ENCODE measurements at places on chromosomes 3 and 15. TPM values are rescaled to one million over a fixed set of nuclear protein-coding genes. Genes with fewer than 3 reads are reported as not detected.

DNA sequence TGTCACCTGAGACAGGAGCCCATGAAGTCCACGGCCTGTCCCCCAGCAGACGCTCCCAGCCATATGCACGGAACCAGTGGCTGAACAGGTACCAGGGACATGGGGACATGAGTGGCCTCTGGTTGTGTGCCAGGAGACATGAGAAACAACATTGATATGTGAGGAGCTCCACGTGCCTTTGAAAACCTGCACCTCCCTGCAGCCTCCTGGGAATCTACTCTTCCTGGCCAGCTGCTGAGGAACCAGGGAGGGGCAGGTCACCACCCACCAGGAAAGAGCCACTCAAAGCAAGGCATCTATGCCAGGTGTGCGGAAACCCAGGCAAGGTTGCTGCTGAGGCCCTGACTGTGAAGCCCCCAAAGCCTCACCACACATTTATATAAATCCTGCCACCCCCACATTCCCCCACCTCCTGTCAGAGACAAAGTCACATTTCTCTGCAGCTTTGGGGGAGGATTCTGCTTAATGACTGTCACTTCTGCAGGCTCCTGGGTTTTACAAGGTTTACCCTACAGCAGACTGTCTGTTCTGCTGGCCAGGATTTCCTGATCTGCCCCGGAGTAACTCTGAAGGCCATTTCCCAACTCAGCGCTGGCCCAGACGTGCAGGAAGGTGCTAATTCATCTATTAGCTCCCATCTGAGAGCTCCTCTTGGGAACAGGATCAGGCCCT is 110.8 kb downstream of the ADCY5 start:
- no peak for DNase-seq

GRCh38 chr3:12948891-12949711 is 107.7 kb upstream of the RPL32 start:
- DNase-seq = peak; percentile 45

ZNF502 gene
- 3.2 TPM for total RNA-seq

DNA sequence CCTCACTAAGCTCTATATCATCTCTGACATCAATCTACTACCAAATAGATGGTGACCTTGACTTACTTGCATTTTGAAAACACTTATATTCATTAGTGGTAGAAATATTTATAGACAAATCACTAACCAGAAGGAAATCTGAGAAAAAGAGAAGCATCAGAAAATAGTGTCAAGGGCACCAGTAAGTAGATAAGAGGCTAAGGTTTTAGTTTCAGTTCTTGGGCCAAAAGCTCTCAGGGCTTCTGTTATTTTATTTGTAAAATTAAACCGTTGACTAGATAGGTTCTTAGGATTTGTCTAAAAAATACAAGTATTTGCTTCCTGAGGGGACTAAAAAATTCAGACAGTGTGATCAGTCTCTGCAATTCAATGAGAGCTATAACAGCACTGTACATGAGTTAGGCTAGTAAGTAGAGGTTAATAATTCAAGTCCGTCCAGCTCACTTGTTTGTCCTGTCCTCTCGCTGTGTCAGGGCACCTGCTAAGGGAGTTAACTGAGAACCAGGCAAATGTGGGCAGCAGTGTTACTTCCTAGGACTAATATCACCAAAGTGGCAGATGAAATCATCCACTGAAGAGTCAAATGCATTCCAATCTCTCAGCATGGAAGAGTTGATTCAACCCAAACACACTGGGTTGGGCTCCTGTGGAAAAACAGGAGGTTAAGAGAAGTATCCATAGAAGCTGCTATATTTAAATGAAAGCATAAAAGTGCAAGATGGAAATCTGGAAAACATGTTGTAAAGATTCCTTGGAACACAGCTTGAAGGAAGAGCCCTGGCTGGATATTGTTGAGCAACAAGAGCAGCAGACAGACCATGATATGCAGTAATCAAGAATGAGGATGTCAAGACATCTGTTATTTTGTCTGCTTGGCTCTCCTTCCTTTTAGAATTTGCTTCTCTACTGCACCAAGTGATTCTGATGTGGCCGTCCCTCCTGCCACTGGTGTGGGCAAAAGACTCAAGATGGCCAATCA is 134.9 kb upstream of the ZBTB20 start:
- no peak for DNase-seq

DNA sequence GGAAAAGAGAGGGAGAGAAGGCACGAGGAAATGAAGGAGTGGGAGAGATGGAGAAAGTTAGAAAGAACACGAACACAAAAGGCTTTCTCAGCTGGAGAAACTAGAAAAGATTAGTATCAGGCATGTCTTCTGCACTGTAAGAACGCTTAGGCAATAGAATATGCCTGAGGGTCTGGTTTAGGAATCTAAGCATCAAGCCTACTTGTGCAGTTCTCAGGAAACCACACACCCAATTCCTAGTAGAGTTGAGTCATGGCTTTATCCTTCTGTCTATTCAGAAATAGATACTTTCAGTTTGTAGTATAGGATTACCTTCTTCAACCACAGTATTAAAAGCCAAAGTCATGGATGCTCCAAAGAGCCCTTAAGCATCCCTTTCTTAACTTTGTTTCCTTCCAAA is 969.4 kb downstream of the NTRK3 start:
- no peak for DNase-seq

MOBP gene
- total RNA-seq = not detected

DNA sequence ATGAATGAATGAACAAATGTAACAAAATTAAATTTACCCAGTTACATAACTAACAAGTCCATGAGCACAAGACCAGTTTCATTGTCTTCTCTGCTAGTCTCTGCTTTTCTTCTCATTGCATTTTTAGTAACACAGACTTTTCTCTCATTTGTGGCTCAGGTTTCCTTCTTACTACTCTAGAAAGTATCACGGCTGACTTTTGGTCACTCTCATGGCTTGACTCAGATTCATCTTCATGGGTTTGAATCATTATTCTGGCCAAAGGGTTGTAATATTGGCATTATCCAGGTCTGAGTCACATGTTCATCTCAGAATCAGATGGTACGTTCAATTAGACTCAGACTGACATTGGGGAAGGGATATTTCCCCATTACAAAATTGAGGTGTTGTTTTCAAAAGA is 121.5 kb upstream of the SATB1 start:
- no peak for DNase-seq

DNA sequence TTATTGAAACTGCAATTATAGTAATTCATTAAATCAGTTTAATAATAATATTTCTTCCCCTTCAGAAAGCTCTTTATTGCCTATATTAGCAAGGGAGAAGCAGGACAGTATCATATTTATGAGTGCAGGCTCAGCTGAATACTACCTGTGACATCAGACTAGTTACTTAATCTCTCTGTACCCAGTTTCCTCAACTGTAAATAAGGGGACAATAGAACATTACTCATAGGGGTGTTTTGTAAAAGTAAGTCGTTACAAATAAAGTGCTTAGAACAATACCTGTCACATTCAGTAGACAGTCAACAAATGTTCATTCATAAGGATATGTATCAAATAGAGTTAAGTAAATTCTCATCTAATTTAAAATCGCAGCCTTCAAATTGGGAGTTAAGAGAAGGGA is 12.1 kb upstream of the VPS39 start:
- DNase-seq = no peak

GRCh38 chr3:138907539-138907938 is 39.4 kb downstream of the FOXL2 start:
- no peak for DNase-seq

- DNase-seq = no peak
These were observed 22.4 kb downstream of the CD86 start for GRCh38 chr3:122077293-122078234.

DNA sequence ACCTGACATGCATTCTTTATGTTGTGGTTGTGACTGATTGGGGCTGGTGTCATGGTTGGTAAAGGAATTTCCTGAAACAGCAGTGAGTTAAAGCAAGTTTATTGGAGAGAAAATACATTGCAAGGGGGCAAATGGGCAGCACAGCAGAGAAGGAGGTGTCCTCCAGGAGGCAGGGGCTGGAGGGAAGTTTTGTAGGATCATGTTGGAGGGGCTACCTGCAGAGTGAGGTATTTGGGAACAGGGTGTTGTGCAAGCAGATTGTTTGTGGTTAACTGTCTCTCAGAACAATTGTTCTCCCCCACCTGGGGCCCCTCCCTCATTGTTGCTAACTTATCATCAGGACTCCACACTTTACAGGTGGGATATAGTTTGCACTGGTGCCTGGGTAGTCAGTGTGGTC is 196.0 kb downstream of the NSUN3 start:
- no peak for DNase-seq

DNA sequence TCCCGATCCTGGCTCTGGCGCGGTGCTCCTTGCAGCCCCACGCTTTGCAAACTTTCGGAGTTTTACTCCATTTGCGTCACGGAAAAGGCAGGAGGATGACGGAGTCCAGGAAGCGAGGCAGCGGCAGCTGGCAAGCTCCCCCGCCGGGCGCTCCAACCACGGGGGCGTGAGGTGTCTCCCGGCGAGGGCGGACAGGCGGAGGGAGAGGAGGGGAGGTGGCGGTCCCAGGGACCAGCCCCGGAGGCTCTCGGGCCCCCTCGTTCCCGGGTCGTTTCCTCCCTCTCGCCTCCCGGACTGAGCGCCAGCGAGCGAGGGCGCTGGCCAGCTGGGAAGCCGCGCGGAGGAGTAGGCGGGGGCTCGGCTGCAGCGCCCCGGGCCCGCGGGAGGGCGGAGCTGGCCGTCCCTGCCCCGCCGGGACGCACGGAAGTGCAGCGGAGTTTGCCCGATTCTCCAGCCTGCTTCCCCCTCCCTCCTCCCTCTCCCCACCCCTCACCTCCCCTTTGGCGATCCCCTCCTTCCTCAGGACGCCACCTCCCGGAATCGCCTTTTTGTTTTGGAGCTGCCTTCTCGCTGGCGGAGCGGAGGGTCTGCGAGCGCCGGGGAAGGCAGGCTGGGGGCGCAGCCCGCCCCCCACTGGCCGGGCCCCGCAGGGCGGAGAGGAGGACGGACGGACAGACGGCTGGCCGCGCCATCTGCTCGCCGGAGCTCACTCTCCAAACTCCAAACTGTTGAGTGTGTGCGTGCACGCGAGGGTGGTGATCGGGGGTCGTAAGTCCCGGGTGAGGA is at the start of gene SNX33:
Gene SNX33, plus strand, starts transcription at position 543 of the 786 bp plus-strand sequence. CDS start 1,191 bp downstream, outside the sequence.
- peak; percentile 69 for DNase-seq

CPN2 gene
- total RNA-seq = not detected

TARS3 gene
- total RNA-seq = 16.9 TPM

- no peak for DNase-seq
These were observed 24.8 kb downstream of the KPNA4 start for GRCh38 chr3:160540551-160540950.

- DNase-seq = no peak
These were observed 10.3 kb downstream of the PDZRN3 start for GRCh38 chr3:73614419-73614818.

GRCh38 chr3:12060139-12060845 is 56.1 kb downstream of the SYN2 start:
- no peak for DNase-seq

- DNase-seq = no peak
These were observed 229.3 kb downstream of the MINAR1 start for GRCh38 chr15:79661411-79661810.

- no peak for DNase-seq
These were observed 64.0 kb downstream of the MESD start for GRCh38 chr15:80925597-80926059.

TSC22D2 gene
- 15.5 TPM for total RNA-seq

GRCh38 chr3:108060331-108060730 is 30.5 kb downstream of the CD47 start:
- no peak for DNase-seq

GRCh38 chr3:143826296-143826695 is 22.0 kb downstream of the SLC9A9 start:
- DNase-seq = no peak

CTDSPL2 gene
- total RNA-seq = 82.9 TPM

- DNase-seq = no peak
These were observed 497.7 kb downstream of the OCA2 start for GRCh38 chr15:27601239-27601960.

- no peak for DNase-seq
These were observed 2.8 kb upstream of the NEK4 start for GRCh38 chr3:52773361-52774065.

DNA sequence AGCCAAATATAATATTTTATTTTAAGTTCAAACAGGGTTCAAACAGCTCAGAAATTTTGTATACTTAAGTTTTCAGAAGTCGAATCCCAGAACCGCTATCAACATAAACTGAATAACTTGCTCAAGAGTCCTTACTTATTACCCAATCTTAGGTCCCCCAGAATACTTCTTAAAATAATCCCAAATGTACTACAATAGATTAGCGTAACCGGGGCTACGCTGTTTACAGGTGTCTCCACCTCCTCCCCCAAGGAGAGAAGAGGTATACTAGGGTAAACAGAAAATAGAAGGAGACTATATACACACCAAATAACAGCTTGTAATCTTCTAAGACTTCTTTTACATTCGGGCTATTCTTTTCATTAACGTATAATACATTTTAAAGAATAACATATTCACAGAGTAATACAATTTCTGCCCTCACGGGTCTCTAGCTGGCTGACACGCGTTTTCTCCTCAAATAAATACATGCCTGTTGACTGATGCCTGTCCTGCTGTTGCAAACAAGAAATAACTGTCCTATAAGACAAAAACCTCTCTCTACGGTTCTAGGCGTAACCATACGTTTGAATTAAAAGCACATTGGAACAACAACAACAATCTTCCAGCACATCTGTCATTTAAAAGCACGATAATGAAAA is 1.3 kb downstream of the DENND4A start:
- no peak for DNase-seq

DNA sequence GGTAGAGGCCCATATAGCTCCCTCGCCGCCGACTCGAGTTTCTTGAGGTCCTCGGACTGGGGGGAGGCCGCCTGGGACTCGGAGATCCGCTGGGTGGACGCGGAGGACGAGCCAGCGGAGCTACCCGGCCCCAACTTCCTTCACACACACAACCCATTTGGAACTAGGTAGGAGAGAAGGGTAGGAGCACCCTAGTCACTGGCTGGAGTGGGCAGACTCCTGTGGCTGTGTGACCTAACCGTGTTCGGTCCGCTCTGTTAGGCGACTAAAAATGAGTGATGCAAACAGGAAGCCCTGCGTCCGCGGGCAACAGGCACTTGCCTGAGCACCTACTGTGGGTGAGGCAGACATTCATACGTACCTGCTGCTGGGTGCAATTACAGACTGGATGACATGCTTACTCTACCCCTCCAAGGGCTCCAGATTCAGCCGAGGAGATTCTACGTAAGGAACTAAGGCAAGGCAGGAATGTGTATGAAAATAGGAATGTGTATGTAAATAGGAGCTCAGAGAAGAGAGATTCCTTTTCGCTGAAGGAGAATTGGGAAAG is 4.6 kb upstream of the SIN3A start:
- DNase-seq = no peak

RAB27A gene
- 80.1 TPM for total RNA-seq

SCN5A gene
- total RNA-seq = 0.28 TPM

DNA sequence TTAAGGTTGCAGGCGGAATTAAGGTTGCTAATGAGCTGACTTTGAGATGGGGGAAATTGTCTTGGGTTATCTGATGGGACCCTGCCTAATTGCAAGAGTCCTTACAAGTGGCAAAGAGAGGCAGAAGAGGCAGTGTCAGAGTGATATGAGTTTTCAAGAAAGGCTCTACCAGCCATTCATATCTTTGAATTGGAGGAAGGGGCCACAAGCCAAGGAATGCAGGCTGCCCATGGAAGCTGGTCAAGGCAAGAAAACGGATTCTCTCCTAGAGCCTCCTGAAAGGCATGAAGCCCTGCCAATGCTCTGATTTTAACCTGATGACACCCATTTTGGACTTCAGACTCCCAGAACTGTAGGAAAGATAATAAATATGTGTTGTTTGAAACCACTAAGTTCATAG is 20.6 kb upstream of the SMAD6 start:
- no peak for DNase-seq
